Stimulated activated naive CD4-positive, alpha-beta T cell (primary cell): ENCODE measurements at places on chromosomes 12 and 14.

DNA sequence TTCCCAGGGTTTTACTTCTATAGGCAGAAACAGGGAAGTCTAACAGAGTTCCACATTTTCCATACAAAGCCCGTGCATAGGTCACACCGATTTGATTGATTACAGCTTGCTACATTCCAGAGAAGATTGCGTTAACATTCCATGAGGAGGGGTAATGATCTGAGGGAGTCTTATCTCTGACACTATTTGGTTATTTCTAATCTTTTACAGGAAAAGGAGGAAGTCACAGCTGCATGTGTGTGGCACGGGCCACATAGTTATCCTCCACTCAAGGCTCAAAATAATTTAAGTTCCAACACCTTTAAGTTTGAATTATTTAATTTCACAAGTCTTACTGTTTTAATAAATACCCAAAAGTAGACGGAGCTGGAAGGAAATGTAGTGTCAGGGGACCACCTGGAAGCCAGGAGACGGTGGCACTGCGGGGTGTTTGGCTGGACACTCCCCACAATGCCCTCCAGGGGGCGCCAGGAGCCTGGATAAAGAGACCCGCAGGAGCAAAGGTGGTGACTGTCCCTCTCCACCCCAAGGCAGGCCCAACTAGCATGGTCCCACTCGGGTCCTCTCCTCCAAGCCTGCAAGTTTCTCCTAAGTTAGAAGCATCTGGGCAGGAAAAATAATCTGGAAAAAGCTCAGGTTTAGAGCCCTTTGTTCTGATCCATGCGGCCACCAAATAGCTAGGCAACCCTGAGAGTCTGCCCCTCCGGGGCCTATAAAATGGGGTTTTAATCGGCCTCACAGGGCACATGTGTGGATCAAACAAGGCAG, 20.2 kb downstream of the KRT8 start:
- DNase-seq = peak; percentile 68

GRCh38 chr14:92135269-92135668, 13.5 kb downstream of the CPSF2 start:
- no peak for DNase-seq

- DNase-seq = no peak
These were observed 57.6 kb downstream of the SPTSSA start for GRCh38 chr14:34404416-34404815.

DNA sequence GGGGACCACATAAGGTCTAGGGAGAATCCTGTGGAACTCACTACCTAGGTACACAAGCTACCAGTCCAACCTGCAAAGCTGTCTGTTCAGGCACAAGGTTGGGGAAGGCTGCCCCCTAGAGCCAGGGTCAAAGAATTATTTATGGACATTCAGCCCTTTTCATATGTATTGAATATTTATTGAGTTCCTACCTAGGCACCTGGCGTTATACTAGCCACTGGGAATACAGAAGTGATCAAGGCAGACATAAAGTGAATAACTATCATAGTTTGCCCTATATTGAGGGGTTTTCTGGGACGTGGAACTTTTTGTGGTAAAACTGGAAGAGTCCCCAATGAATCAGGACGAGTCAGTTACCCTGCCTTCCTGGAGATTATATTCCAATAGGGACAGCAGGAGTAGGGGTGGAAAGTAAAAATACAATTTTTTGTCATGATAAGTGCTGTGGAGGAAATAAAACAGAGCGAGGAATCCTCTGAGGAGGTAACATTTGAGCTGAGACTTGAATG, 5.8 kb upstream of the SLC48A1 start:
- peak; percentile 38 for DNase-seq
